ENCODE measurements at places on chromosomes 7 and 10.

DNA sequence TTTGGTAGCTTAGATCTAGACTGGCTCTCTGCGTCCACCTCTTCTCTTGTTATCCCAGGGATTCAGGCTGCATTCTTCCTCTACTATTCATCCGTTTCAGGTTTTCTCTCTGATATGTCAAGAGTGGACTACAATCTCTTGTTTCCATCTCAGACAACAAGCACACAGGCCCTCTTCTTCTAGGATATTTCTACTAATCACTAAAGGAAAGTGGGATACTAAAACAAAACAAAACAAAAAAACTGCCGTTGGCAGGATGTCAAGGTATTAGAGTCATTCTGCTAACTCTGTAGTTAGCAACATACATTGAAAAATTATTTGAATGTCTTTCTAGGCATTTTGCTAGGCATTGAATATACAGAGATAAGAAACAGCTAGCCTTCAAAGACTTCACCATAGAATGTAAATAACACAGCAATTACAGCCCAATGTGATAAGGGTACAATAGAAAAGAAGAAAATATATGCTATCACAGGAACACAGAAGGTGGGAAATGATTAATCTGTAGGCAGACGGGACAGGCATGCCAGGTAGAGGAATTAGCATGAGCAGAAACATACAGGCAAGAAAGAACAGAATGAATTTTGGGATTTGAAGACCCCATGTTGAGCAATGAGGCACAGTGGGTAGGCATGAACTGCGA lies 210.5 kb downstream of the CSTF2T start:
- DNase-seq = no peak

GRCh38 chr7:28378574-28379149 lies 33.7 kb upstream of the CREB5 start:
- no peak for DNase-seq

DNA sequence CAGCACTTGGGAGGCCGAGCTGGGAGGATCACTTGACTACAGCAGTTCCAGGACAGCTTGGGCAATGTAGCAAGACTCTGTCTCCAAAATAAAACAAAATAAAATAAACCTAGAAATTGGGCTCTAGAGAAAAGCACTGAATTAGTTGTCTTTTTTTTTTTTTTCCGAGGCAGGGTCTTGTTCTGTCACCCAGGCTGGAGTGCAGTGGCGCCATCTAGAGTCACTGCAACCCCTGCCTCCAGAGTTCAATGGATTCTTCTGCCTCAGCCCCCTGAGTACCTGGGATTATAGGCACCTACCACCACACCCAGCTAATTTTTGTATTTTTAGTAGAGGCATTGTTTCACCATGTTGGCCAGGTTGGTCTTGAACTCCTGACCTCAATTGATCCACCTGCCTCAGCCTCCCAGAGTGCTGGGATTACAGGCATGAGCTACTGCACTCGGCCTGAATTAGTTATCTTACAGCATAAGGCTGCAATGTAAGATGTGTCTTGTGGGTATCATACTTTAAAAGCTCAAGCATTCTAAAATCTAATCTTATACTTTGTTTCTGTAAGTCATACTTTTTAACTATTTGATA lies 12.8 kb downstream of the MEIG1 start:
- DNase-seq = peak; percentile 56

DNA sequence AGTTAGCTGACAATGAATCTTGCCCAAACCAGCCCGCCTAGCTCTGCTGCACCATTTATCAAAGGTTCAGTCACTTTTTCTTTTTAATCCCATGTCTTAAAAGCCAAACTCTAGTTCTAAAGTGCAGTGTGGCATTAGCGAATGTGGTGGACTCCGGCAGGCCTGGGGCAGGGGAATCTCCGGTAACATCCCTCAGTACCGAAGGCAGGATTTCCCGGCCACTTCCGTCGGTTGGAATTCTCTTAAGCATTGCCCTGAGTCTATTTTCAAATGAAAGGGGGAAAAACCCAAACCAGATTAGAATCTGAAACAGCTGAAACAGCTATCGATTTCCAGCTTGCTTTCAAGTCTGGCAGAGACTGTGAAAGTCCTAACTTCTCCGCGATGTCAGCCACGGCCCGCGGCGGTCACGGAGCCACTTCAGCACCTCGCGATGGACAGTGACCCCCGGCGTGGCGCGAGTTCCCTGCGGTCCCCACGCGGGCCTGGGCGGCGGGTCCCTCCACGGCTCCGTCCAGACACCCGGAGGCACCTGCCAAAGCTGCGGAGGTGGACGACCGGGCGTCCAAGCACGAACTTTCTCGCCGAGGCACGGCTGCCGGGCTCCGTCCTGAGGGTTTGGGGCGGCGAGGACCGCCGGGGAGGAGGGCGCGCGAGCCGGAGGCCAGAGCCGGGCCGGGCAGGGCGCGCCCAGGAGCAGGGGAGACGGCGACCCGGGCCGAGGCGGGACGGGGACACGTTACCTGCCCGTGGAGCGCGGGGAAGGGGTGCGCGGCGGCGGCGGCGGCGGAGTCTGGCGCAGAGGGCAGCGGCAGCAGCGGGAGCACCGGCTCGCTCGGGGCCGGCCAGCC lies 745 bp downstream of the TCERG1L start:
- DNase-seq = no peak

DNA sequence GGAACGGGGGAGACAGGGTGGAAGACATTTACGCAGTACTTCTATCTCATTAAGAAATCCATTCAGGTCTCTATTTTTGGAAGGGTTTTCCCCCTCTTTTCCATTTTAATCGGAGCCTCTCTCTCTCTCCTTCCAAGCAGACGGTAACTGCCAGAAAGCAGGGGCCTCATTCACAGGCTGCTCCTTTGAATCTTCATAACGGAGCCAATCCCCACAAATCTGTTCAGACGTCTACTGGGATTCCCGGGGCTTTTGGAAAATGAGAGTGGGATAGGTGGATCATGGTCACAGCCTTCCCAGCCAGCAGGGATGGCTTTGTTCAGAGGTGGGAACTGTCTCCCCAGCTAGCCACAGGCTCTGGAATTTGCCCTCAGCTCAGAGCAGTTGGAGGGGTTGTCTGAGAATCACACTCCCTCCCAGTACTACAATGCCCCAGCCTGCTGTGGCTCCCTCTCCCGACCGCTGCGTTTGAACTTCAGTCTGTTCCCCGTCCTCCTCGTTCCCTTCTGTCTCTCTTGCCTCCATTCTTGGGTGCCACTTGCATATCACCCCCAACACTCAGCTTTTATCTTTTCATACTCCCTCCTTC lies 413.6 kb downstream of the PLXNA4 start:
- DNase-seq = no peak

DNA sequence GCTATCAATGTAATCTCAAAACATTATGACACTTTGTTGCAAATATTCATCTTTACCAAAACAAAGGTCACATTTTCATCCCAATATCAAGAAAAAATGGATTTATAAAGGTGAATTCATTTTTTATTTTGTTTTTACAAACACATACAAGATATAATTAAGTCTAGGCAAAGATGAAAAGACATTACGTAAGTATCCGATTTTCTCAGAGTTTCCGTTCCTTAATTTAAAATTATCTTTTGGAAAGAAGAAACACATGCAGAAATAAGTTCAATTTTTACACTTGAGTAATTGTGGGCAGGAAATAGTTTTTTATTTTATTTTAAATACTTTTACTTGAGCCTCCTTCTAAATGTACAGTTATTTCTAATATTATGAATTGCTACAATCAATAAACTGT lies 24.6 kb downstream of the RTKN2 start:
- DNase-seq = no peak

DNA sequence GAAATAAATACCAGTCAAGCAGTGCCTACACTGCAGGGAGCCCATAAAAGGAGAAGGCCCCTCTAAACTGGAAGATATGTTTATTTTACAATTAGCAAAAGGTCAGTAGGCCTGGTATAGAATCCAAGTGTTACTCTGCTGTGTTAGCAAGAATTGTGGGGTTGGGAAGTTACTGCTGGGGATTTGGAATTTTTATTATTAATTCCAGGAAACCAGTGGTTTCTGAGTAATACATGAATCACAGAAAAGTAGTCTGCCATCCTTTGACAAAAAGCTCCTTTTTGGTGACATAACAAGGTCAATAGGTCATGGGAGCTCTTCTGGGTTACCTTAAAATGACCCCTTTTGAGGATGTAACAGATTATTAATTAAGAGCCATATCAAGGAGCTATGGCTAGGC lies 67.4 kb downstream of the ZNF92 start:
- no peak for DNase-seq

DNA sequence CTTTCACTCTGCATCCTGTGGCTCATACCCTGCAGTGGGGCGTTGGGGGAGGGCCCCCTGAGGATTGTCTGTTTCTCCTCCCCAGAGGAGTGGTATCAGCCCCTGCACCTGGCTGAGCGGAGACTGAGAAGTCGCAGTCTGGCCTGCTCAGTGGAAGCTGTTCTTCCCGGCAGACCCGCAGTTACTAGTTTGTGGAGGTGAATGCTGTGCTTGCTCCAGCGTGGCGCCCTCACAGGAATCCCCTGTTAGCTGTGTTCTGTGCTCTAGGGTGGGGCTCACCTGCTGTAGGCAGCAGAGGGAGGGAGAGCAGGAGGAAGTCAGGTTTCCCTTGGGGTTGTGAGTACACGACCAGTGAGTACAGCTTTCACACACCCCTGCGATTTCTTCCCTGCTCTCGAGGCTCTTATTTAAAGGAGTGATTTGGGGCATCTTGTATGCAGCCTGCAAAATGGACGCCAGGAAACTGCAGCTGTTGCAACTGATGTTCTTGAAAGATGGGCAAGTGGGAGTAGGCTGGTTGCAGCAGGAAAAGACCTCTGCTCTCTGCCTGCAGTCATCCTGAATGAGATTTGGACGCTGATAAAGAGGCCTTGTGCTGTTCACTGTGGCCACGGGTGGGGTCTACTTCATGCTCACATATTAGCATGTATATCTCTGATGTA lies 66.4 kb downstream of the HK1 start:
- DNase-seq = no peak

GRCh38 chr10:83190614-83191013 lies 948.7 kb upstream of the GHITM start:
- no peak for DNase-seq

- DNase-seq = no peak
Observed at GRCh38 chr7:133963629-133964028, 163.5 kb upstream of the LRGUK start.

DNA sequence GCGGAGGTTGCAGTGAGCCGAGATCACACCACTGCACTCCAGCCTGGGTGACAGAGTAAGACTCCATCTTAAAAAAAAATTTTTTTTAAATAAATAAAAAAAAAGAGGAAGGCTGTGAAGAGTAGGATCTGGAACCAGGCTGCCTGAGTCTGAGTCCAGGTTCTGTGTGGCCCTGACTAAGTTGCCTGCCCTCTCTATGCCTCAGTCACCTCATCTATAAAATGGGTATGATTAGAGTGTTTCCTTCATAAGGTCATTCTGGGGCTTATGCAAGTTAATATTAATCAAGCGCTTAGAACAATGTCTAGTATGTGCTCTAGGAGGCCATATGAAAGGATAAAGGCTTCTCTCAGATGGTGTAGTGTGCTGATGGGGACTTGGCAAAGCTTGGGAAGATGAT lies 12.3 kb downstream of the COL26A1 start:
- no peak for DNase-seq

- DNase-seq = no peak
Observed at GRCh38 chr7:79293655-79294142, 159.8 kb downstream of the MAGI2 start.

- no peak for DNase-seq
Observed at GRCh38 chr7:13115157-13115772, 427.8 kb downstream of the ARL4A start.

DNA sequence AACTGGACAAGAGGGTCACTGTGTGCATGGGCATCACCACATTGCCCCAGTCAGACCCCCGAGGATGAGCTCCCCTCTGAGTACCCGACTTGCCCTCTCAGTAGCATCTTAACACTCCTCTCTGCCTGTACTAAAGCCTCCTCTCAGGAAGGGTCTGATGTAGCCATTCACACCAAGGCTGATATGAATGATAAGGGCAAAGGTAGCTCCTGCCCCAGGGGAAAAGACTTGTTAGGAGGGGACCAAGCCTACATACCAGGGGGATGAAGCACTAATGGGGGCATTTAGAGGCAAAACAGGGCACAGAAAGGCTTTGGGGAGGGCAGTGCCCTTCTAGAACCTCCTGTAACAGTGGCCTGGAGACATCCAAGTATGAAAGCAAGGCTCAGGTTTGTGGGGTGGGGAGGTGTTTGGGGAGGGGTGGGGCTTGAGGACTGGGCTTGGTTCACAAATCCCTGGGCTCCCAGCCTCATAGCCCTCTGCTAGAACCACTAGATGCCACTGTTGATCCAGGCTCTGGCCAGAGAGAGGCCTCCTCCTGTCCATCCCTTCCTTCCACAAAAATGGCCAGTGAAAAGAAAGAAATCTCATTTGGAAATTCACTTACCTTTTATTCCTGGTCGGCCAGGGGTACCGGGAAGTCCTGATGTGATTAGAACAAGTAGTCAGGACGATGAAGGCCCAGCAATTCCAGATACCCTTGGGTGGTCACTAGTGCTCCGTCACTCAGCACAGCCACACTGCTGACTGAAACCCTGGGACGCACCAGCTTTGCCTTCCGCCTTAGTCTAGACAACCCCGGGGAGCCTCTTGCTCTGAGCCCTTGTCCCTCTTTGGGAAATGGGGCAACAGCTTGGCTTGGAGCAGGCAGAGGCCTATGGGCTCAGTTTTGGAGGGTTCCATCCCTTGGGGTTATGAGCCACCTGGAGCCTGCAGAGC lies 40.3 kb downstream of the COL17A1 start:
- peak; percentile 27 for DNase-seq

GRCh38 chr7:48182718-48183369 lies 11.6 kb downstream of the ABCA13 start:
- no peak for DNase-seq

- DNase-seq = no peak
Observed at GRCh38 chr10:80477813-80478212, 23.7 kb downstream of the TSPAN14 start.

DNA sequence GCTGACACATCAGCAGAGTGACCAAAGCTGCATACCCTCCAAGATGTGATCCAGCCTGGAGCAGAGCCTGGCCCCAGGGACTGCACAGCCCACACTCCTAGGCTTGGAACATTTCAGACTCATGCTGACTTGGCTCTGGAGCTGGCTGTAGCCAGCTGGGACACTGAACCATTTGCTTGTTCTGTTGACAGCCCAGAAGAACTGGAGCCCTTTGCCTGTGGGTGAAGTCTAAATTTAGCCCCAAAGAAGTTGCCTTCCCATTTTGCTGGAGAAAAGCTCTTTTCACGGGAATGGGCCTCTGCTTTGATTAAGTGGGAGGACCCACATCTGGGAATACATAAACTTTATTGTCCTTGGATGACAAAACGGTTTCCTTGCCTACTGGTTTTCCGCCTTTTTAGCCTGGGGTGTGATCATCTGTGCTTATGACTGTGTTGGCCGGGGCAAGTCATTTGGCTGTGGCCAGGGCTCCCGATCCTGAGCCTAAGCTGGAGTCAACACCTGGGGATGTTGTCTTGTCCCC lies 186.2 kb upstream of the BMPER start:
- DNase-seq = no peak

- no peak for DNase-seq
Observed at GRCh38 chr10:386771-387592, 251.7 kb downstream of the ZMYND11 start.

DNA sequence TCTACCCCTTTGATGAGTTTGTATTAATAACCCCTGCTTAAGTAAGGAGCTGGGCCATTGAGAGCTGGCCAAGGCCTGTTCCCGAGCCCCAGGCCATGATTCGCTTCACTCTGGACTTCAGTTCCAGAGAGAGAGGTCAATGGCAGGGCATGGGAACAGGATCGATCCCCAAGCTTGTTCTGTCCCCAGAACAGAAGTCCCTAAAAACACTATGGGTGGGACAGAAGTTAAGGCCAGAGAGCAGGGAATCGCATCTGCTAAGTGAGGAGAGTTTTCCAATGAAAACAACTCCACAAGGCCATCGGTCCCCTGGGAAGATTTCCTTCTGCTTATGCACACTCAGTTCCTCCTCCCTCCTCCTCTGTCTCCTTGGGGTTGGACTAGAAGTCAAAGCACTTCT lies 159.6 kb downstream of the LSM5 start:
- no peak for DNase-seq
